ENCODE measurements at places on chromosomes 13 and 19.

DNA sequence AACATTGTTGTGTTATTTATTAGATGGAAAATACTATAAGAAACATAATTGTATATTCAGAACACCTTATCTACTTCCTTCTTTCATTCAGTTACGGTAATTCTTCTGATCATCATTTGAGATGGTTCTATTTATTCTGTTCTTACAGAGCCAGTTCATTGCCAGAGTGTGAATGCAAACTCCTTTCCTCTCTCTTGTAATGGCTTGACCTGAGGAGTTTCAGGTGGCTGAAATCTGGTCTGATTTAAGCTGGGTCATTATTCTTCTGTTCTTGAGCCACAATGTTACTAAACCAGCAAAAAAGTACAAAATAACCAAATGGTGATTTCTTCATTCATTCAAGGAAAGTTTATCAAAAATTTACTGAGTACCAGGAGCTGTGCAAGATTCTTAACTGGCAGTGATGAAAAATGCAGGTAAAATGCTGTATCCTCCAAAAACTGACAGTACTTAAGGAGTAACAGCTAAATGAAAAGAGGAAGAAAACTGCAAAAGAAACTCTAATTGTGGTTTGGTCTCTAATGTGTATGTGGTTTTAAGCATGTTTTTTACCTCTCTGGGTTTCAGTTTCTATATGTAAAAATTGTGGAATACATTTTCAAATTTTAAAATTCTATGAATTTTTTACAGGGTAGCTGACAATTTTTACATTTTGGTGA is 182.4 kb upstream of the UFM1 start:
- DNase-seq: no peak

GRCh38 chr19:13020002-13020414 is 24.7 kb downstream of the NFIX start:
- DNase-seq: no peak

GRCh38 chr19:10653482-10653731 is 739 bp upstream of the ILF3 start:
- DNase-seq: no peak

- no peak for DNase-seq
Measured at GRCh38 chr19:47794526-47794925, 9.8 kb downstream of the TPRX1 start.

DNA sequence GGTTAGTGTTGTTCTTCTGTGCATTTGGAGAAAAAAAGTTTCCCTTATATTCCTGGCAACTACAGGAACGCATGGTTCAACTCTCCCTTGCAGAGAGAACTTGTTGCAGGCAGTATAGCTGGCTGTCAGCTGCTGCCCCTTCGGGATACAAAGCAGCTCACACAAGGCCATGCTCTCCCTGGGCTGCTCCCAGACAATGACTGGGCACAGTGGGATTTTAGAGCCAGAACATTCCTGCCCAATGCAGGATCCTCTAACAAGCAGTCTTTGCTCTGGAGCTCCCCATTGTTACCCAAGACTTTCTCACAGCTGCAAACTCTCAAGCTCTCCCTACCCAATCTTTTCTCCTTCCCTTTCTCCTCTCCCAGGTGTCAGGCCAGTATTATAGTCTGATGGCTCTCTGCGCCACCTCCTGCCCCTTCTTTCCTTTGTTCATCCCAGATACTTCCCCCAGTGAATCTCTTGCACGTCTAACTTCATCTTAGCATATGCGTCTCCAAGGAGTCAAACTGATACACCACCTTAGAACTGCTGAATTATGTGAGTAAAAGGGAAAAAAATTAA is 27.5 kb upstream of the SERPINE3 start:
- DNase-seq: no peak

DNA sequence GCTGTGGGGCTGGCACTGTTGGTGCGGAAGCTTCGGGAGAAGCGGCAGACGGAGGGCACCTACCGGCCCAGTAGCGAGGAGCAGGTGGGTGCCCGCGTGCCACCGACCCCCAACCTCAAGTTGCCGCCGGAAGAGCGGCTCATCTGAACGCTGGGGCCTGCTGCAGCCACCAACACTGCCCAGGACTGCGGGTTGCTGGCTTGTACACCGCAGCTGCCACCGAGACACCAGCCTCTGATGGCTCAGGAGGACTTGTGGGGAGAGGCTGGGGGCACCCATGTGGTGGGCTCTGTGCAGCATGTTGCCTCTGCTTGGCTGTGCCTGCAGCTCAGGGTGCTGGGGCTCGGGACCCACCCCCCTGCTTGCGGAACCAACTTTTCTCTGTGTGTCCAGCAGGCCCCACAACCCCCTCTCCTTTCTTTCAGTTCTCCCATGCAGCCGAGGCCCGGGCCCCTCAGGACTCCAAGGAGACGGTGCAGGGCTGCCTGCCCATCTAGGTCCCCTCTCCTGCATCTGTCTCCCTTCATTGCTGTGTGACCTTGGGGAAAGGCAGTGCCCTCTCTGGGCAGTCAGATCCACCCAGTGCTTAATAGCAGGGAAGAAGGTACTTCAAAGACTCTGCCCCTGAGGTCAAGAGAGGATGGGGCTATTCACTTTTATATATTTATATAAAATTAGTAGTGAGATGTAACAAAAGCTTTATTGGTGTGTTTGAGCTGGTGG is 2.6 kb downstream of the CRB3 start:
- DNase-seq: no peak

DNA sequence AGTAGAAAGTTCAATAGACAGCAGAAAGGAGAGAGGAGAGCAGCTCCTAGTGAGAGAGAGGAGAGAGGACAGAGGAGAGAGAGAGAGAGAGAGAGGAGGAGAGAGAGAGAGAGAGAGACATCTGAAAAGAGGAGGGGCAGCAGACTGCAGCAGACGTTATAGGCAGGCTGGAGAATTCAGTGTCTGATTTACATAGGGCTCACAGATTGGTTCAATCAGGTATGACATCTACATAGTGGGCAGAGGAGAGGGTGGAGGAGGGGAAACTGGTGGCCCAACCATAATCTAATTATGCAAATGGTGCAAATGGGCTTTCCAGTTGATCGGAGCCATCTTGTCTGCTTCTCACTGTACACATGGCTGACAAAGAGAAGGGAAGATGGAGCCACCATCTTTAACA is 221.3 kb upstream of the TRPC4 start:
- no peak for DNase-seq

DNA sequence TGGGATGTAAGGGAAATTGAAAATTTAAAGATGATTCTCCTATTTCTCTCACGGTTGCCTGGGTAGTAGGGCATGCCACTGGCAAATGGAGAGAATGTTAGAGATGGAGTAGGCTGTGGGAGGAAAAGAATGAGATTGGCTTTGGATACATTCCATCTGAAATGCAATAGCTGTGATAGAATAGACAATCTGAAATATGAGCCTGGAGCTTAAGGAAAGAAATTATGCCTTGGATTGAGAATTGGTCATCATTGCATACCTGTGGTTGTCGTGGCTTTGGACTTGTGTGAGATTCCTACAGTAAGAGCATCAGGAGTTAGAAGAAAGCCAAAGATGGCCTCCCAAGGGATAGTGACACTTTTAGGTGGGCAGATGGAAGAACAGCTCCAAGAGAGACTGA is 305.1 kb upstream of the SLC10A2 start:
- DNase-seq: no peak

DNA sequence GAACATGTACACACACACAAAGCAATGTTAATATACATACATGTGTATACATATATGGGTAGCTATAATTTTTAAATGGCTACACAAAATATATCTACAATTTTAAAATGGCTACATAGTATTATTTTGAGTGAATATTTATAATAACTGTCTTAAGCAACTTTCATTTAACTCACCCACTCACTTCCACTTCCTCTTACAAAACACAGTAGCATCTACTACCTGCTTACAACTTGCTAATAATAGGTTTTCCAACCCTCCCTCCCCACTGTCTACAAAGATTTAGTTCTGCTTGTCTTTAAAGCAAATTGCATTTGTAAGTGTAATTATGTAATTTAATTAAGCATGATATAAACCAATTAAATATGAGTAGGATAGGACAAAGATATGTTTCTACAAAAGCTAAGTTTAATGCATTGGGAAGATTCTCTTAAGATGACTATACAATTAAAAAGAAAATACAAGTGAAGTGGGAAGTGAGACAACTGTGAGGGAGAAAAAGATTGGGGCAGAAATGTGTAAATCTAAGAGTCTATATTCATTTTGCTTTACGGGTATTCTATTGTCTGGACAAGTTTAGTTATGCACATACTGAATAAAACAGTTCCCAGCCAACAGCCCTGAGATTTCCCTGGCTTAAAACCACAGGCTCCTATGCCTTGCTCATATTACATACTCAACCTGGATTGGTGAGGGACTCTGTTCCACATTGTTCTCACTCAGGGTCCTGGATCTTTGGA is 583.1 kb downstream of the EFNB2 start:
- no peak for DNase-seq

- DNase-seq: no peak
Measured at GRCh38 chr13:30186634-30187415, 120.5 kb downstream of the KATNAL1 start.

DNA sequence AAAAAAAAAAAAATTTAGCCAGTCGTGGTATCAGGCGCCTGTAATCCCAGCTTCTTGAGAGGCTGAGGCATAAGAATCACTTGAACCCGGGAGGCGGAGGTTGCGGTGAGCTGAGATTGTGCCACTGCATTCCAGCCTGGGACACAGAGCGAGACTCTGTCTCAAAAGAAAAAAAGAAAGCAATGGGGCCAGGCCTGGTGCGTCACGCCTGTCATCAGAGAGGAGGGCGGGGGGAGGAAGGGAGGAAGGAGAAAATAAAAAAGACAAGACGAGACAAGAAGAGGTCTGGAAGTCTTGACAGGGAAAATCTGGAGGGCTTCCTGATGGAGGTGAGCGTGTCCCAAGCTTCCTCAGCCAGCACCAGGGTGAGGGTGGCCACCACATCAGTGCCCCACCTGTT is 54.9 kb upstream of the PTPRS start:
- no peak for DNase-seq

- DNase-seq: no peak
Measured at GRCh38 chr13:72662548-72662947, 64.9 kb downstream of the MZT1 start.

DNA sequence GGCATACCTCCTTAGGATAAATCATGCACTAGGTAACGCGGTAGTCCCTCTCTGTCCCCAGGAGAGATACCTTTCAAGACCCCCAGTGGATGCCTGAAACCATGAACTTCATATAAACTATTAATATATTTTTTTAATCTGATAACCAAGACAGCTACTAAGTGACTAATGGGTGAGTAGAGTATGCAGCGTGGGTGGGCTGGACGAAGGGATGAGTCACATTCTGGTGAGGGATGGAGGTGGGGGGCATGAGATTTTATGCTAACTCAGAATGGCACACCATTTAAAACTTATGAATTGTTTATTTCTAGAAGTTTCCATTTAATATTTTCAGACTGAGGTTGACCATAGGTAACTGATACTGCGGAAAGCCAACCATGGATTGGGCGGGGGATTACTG is 46.2 kb downstream of the CDK8 start:
- no peak for DNase-seq

DNA sequence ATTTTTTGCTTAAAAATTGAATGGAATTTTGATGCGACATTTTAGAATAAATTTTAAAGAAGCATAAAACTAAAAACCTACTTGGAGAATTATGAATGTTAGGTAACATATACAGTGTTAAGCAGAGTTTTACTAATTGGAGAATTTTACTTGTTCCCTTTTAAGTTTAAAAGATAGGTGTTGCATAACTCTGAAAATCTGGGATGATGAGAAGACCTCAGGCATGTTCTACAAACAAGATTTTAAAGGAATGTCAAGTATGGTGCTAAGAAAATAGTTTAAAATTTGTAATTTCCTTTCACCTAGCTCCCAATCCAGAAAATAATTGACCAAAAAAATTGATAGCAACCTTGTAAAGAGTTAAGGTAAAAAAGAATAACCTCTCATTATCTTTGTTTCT is 135.8 kb downstream of the RFC3 start:
- no peak for DNase-seq

DNA sequence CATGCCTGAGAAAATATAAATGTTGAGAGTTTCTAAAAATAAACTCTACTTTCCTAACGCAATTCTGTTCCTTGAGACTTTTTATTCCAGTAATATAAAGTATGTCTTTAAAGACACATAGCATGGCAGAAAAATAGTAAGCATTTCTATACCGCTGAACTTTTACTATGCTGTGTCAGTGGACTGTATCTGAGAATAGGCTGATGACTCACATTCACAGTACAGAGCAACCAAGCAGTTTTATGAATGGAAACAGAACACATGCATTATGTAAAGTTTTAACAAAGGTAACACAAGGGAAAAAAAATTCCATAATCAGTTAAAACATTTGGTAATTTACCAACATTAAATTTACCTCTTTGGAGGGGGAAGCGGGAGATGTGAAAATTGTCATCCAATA is 38.4 kb downstream of the ZDHHC20 start:
- no peak for DNase-seq

- no peak for DNase-seq
Measured at GRCh38 chr13:75217949-75218348, 264.0 kb downstream of the TBC1D4 start.

- DNase-seq: no peak
Measured at GRCh38 chr19:52734331-52734892, 432 bp downstream of the ZNF611 start.

DNA sequence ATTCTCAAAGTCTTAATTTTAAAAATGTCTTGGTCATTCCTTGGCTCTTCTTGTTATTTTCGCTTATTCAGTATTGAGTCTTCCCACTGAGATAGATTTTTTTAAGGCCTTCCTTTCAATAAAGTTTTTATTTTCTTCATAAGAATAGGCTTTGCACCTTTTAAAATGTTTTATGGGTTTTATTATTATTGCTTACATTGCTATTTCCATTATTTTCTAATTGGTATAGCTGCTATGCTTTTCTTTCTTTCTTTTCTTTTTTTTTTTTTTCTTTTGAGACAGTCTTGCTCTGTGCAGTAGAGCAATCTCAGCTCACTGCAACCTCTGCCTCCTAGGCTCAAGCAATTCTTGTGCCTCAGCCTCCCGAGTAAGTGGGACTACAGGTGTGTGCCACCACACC is 195.7 kb downstream of the PDS5B start:
- no peak for DNase-seq

- no peak for DNase-seq
Measured at GRCh38 chr13:34176633-34177032, 358.7 kb downstream of the RFC3 start.

DNA sequence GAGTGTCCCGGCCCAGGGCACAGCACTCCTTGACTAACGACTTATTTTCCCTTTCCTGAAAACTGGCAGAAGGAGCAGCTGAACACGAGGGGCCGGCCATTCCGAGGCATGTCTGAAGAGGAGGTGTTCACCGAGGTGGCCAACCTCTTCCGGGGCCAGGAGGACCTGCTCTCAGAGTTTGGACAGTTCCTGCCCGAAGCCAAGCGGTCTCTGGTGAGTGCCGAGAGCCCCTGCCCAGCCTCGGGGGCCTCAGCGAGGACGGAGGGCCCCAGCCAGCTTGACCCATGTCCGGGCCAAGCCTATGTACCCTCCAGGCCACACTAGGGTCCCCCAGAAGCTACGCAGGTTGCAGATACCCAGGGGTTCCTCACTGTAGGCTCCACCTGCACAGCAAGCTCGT is 17.7 kb downstream of the SIN3B start:
- DNase-seq: no peak

DNA sequence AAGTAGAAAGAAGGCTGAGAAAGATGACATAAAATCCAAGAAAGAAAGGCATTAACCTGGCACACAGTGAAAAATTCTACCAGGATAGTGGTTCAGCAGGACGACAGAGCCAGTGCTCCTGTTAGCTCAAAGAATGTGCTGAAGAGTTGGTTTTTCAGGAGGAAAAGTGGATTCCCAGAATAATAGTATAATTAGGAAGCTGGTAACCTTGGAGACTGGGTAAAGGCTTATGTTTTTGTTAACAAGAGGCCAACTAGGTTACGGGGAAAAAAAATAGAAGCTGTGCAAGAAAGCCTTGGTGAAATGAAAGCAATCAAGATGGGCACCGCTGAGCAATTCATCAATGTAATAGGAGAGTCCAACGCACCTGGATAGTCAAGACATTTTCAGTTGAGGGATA is 54.7 kb downstream of the SLC15A1 start:
- DNase-seq: no peak

Data from stimulated activated CD8-positive, alpha-beta memory T cell treated with anti-CD3 and anti-CD28 coated beads, Interleukin-2, amount 100 ng/mL, for 48 hours (primary cell).